Stimulated activated CD4-positive, alpha-beta T cell treated with anti-CD3 and anti-CD28 coated beads, Interleukin-2, amount 100 ng/mL, for 4 hours (primary cell): ENCODE measurements at places on chromosomes 5 and 9.

GRCh38 chr5:90347462-90347861, 62.1 kb downstream of the CETN3 start:
- DNase-seq, result no peak

- no peak for DNase-seq
Measured at GRCh38 chr5:174154559-174154958, 109.1 kb downstream of the NSG2 start.

- DNase-seq, result no peak
Measured at GRCh38 chr5:138942861-138943260, 67.7 kb upstream of the LRRTM2 start.

DNA sequence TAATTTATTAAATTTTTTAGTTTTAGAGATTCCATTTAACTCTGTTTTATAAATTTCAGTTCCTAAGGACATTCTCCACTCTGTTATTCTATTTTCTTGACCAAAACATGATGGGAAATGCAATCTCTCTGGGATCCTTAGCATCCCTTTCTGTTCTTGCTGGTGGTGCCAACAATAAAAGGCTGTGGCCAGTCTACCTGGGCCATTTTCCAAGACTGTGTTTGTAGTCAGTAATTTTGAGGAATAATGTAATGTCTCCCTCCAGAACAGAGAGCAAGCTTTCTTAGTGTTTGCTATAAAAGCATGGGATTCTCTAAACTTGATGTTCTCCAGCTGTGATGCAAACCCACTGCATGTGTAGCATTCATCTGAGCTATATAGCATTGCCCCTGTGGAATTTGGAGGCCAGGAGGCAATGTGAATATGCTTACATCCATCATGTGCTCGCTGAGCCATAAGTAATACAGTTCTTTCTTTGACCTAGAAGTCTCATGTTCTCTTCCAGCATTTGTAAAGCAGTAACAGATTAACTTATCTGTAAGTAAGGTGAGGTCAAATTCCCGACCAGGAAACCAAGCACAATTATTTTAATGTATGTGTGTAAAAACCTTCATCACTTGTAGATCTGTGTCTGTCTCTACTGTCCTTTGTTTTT, 211.5 kb upstream of the TAS2R1 start:
- no peak for DNase-seq

GRCh38 chr5:5332287-5332686, 90.2 kb upstream of the ICE1 start:
- no peak for DNase-seq
